ENCODE measurements at places on chromosomes 2 and 18. TPM values are rescaled to one million over a fixed set of nuclear protein-coding genes. Genes with fewer than 3 reads are reported as not detected.

GRCh38 chr18:35577045-35577848, 4.3 kb upstream of the GALNT1 start:
- no peak for DNase-seq

GRCh38 chr2:3289171-3289515, 88.5 kb downstream of the EIPR1 start:
- DNase-seq: no peak

DNA sequence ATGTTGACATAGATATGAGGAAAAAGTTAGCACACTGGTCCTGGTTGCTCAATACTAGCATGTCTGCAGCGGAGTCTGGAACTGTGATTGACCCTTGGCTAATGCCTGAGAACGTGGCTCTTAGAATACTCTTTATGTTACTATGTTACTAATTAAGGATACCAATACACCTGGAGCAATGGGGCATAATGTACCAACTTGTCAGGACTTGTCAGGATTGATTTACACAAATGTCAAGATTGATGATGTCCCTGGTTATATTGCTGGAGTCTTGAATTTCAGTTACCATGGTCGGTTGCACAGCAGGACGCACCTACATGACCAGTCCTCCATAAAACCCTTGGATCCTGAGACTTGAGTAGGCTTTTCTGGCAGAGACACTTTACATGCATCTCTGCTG, 810.9 kb downstream of the CPS1 start:
- no peak for DNase-seq

- DNase-seq: no peak
Observed at GRCh38 chr18:48948112-48949049, 2.4 kb downstream of the SMAD7 start.

- no peak for DNase-seq
Observed at GRCh38 chr2:38098421-38099098, 22.6 kb upstream of the CYP1B1 start.

GRCh38 chr2:207833251-207833751, 63.6 kb upstream of the FZD5 start:
- no peak for DNase-seq

GRCh38 chr2:179511105-179511789, 246.6 kb upstream of the SESTD1 start:
- no peak for DNase-seq

DNA sequence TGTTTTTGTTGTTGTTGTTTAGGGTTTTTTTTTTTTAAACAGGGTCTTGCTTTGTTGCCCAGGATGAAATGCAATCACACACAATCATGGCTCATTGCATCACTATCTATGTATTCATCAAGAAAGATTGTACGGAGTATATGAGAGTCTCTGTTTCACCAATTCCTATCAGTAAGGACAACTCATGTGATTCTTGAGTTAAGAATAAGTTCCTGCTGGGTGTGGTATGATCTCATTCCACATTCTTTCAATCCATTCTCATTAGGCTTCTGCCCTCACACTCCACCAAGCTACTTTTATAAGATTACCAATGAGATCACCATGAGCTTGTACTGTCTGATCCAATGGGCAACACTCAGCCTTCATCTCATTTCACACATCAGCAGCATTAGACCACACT, 9.1 kb upstream of the AP1S3 start:
- no peak for DNase-seq

- no peak for DNase-seq
Observed at GRCh38 chr18:57771193-57771592, 31.9 kb downstream of the ATP8B1 start.

GRCh38 chr2:42663106-42663780, 94.8 kb downstream of the MTA3 start:
- no peak for DNase-seq

DNA sequence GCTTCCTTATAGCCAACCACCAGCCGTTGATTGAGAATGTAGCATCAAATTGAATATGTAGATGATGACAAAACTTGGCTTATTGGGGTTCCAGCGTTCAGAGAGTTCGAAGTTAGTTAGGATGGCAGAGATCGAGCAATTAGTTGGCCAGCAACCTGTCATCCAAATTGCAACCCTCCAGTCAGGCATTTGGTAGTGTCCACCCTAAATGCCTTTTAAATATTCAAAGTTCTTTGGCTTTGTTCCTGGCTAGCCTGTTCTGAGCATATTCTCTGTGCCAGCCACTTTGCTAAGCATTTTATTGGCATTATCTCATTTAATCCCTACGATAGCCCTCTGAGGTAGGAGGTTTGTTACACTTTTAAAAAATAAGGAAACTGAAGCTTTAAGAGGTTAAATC, 342.8 kb downstream of the SETBP1 start:
- DNase-seq: no peak

- no peak for DNase-seq
Observed at GRCh38 chr2:237623428-237624403, 3.7 kb upstream of the LRRFIP1 start.

DNA sequence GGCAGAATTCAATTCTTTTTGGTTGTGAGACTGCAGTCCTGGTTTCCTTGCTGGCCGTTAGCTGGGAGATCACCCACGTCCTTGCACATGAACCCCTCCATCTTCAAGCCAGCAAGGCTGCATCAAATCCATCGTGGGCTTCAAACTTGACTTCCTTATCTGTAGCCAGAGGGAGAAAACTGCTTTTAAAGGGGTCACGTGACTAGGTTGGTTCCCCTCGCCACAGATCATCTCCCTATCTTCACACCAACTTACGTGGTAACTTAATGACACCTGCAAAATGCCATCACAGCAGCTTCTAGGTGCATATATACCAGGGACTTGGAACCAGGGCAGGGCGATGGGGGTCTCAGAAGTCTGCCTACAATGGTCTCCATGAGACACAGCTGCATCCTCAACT, 169.5 kb downstream of the MTCL1 start:
- no peak for DNase-seq

DNA sequence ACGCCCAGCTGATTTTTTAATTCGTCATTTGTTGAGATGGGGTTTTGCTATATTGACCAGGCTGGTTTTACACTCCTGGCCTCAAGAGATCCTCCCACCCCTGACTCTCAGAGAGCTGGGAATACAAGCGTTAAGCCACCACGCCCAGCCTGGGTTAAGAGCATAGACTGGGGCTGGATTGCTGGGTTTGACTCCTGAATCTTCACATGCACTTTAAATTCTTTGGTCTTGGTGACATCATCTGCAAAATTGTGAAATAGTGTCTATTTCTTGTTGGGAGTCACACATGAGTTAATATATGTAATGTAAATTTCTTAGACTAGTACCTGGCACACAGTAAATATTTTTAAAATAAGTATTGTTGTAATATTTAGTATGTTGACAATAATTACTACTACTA, 257.4 kb downstream of the DOK6 start:
- DNase-seq: no peak

DNA sequence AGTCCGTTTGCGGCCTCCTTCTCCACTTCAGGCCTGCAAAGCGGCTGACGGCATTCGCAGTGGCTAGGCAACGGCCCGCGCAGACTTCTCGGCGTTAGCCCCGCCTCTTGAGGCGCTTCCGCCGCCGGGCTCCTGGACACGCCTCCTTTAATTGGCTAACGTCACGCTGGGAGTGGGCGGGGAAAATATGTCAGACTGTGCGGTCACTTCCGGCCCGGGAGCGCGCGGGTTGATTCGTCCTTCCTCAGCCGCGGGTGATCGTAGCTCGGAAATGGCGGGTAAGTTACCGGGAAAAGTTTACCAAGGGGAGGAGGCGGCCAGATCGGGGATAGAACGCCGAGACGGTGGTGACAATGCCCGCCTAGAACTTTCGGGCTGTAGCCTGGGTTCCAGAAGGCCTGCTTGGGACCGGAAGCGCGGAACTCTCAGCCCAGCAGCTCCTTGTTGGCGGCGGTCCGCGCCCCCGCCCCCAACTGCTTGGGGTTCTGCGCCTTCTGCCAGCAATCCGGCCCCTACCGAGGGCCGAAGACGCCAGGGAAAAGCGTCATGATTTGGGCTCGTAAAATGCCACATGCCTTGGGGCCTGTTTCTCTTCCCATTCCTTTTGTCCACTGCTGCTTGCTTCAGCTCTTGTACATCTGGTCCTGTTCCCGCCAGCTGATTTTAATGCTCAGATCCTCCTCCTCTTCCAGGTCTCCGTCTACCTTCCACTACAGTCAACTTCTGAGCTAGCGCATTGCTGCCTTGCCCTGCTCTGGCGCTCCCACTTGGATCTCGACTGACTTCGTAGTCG, at the start of gene HAT1:
Gene HAT1, plus strand, starts transcription at position 232 of the 793 bp plus-strand sequence. Its CDS starts 40 bp downstream, at position 272.
- DNase-seq: peak; percentile 99

DNA sequence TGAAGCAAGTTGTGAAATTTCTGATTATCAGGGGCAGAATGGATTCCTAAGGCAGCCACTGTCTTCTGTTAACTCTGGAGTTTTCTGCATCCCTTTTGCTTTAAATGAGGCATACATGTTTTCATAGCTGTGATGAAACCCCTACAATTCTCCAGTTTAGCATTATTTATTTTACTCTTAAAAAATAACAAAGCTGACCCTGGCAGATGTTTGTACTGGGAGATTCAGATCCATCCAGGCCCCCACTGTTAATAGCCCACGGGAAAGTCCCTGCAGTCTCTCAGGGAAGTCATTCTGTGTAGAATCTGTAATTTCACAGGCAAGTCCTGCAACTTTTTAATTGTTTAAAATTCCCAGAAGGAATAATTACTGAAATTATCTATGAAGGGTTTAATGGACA, 353 bp upstream of the SULT1C4 start:
- no peak for DNase-seq

- no peak for DNase-seq
Observed at GRCh38 chr2:122583159-122583917, 827.9 kb downstream of the TSN start.

DNA sequence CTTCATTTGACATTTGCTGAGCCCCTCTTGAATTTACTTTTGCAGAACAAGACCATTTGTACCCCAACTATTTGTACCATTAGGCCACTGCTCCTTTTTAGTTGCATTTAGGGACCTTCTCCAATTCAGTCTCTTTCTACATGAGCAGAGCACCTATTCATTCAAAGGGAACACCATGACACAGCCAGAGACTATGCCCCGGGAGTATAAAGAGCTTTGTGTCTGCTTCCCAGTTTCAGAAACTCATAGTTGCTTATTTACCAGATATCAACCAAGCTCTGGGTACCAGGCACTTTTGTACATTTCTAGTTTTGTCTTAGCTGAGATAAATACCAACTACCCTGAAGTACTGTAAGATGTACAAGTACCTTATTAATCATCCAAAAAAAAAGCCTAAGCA, 269.1 kb upstream of the SIX3 start:
- no peak for DNase-seq

Gene LBX2
- total RNA-seq: 0.51 TPM

Gene ASXL3
- 6.1 TPM for total RNA-seq

Gene GRB14
- 2.2 TPM for total RNA-seq

Gene LRRTM1
- 0.32 TPM for total RNA-seq

Gene COL4A3
- total RNA-seq: 1.6 TPM

Gene SPOPL
- 15.4 TPM for total RNA-seq

Measured in cardiac septum (tissue), 1 donor.